ENCODE measurements at places on chromosomes 16 and 17.

- DNase-seq: no peak
Measured at GRCh38 chr16:52843381-52843780, 209.3 kb downstream of the CHD9NB start.

- peak; percentile 50 for DNase-seq
Measured at GRCh38 chr16:25716186-25716585, 24.4 kb downstream of the HS3ST4 start.

GRCh38 chr16:76518781-76519180 is 241.6 kb downstream of the CNTNAP4 start:
- no peak for DNase-seq

DNA sequence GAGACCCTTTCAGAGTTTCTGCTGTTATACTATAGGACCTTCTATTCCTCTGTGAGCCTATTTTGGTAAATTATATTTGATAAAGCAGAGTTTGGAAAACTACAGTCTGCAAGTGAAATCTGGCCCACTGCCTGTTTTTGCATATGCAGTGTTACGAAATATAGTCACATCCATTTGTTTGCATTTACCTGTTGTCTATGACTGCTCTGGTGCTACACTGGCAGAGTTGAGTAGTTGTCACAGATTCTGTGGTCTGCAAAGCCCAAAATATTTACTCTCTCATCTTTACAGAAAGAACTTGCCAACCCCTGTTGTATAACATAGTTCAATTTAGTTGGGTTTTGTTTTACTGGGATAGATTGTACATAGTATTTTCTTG is 42.3 kb downstream of the TNRC6A start:
- DNase-seq: no peak

DNA sequence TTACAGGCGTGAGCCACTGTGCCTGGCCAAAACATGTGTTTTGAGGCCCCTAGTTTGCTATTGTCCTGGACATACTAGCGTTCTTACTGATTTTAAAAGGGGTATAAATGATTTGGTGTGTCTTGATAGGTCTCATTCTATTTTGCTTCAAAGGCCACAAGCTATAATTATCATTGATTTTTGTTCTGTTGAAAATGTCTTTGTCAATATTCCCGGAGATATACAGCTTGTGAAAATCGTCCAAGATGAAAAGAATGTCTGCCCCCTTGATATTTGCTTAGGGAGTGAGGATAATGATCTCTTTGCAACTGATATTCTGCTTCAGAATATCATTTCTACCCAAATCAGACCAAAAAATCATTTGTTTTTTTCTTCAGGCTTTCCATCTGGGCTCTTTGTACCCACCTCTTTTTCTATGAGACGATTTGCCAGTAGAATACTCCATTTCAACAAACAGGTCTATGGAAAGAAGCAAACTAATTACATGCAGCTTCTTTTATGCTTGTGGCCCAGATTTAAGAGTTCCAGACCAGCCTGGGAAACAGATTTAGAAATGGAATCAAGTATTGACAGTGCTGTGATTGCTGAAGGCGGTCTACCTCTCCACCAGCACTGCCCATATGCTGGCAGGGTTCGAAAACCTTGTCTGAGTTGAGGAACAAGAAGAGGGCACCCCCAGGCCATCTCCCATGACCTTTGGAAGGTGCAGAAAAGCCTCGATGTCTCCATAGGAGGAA is 14.1 kb upstream of the ST6GALNAC1 start:
- no peak for DNase-seq

DNA sequence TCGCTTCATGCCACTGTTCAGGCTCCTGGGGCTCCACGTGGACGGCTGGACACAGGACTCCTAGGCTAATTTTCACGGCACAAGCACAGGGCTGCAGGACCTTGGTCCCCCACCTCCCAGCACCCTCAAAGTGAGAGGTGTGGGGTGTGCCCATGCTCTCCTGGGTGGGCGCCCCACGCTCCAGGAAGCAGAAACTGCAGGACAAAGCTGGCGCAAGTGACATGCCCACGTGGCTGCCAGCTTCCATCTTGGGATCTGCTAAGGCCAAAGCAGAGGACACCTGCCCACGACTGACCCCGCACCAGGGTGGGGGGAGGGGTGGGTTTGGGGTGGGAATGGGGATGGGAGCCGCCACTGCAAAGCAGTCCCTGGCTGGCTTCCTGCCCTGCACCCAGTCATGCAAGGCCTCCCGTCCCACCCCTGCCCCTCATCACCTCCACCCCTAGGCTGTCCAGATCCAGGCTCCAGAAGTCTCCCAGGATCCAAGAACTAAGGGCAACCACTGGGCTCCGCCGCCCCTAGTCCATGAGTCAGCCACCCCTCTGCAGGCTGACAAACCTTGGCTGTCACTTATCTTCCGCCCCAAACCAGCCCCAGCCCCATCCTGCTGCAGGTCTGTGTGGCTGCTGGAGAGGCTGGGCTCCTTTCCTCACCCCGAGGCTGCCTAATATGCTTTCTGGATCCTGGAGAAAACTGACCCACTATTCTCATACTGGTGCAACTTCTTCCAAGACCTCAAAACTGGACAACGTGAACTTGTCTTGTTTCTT is 11.1 kb downstream of the USP6 start:
- no peak for DNase-seq

All from pons (tissue), 1 donor.